Lung microvascular endothelial cell (primary cell): ENCODE measurements at places on chromosomes 7 and 10.

GRCh38 chr10:49612513-49613164, 1.2 kb upstream of the CHAT start:
- DNase-seq, result no peak

- peak; percentile 26 for DNase-seq
Measured at GRCh38 chr7:90582164-90582563, 14.0 kb upstream of the CDK14 start.

- DNase-seq, result no peak
Measured at GRCh38 chr7:28505014-28505413, 92.7 kb downstream of the CREB5 start.

- no peak for DNase-seq
Measured at GRCh38 chr7:114656466-114656865, 241.9 kb downstream of the FOXP2 start.

DNA sequence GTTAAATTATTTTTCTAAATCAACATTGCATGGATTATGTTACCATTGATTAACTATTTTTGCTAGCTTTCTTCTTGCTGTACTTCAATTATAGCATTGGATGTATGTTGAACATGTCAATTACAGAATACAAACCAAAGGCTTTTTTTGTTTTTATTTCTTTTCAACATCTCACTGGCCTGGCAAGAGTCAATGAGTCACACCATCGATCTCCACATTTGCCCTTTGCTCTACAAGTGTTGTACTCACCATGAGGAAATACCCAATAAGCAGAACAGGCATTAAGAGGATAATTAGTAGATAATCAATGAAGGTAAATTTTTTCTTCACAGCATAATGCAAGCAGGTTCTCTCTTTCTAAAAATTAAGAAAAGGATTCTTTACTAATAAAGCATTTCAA, 23.3 kb downstream of the ANKRD22 start:
- no peak for DNase-seq

GRCh38 chr10:73060738-73061635, 35.7 kb downstream of the P4HA1 start:
- peak; percentile 66 for DNase-seq
